Putamen (tissue), 1 donor: ENCODE measurements at places on chromosomes 11 and 22.

DNA sequence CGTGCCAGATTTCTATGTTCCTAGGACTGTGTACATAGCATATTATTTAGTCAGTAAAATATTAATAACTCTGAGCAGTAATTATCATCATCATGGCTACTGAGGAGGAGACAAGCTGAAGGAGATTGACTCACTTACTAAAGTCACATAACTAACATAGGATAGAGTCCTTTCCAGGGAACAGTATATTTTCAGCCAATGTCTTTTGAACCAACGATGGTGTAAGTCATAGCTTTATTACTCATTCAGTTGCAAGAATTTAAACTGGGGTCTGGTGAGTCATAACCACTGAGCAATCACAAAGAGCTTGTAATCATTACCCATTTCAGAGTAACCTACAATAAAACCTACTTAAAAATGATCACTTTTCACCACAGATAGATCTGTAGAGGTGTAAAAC lies 1564.8 kb upstream of the TENM4 start:
- DNase-seq = no peak

- no peak for DNase-seq
Measured at GRCh38 chr11:123977731-123978347, at the start of gene OR10S1. Gene OR10S1 (minus strand): TSS chr11:123977781. CDS start chr11:123977664, 117 bp downstream.

- DNase-seq = peak; percentile 16
Measured at GRCh38 chr11:102882389-102883024, 7.7 kb upstream of the MMP12 start.

DNA sequence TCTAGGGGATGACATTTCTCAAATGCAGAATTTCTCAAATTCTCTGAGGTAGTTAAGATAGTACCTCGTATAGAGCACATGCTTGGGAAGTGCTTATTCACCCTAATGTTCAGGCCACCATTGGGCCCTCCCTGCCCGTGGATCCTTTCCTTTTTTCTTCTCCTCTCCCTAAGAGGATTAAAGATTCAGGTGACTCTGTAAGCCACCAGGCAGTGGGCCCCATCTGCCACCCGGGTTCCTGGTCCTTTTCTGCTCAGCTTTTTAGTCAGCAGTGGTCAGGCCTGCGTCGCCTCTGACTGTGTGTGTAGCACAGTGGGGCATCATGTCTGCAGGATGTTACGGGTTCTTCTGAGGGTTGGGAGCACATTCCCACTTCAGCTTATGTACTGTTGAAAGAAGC lies 7.2 kb downstream of the CEP164 start:
- no peak for DNase-seq

GRCh38 chr11:117993988-117994745 lies 8.0 kb downstream of the IL10RA start:
- no peak for DNase-seq

DNA sequence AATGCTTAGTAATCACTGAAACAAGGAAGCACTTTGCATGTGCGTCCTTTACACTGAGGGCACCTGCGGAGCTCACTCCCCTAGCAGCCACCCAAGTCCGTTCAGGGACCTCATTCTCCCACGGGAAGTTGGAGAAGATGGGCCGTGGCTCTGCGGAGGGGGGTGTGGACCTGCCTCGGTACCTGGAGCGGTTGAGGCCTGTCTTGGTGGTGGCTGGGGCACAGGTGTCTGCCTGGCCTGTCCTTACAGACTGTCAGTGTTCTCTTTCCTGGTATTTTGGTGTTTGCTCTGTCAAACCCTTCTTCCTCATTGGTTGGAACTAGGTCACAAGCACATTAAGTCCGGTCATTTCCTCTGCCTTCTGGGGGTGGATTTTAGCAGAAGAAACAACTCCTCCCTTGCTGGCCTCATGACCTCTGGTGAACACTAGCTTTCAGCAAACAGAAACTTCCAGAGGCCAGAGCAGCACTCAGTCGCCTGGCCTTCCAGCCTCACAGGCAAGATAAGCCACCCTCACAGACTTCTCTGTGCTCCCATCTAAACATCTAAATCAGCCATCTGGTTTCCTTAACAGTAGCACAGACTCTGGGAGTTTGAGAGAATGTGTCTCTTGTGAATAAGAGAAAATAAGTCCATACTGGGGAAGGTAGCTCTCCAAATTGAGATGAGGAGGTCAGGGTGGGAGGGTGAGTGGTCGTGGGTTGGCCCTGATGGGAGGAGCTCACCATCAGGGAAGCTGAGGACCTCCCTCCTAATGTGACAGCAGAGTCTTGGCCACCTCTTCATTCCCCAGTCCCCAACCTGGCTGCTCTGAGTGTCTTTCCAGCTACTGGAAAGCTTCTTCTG lies 8.6 kb downstream of the SNAP29 start:
- peak; percentile 50 for DNase-seq

DNA sequence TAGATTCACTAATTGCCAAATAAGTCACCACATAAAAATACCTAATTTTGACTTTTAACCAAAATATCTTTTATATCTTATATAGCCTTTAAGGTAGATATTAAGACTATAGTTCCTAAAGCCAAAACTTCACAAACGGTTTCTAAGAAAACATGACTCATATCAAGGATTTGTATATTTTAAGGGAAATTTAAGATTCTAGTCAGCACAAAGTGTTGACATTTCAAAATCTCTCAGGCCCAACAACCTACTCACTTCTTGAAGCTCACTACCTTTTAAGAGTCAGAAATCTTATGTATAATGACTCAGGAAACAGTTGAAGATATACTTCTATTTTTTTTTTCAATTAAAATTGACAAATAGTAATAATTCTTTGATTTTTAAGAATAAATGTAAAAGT lies 221.9 kb downstream of the SBF2 start:
- DNase-seq = no peak

GRCh38 chr11:82398300-82398815 lies 335.3 kb downstream of the FAM181B start:
- peak; percentile 32 for DNase-seq

DNA sequence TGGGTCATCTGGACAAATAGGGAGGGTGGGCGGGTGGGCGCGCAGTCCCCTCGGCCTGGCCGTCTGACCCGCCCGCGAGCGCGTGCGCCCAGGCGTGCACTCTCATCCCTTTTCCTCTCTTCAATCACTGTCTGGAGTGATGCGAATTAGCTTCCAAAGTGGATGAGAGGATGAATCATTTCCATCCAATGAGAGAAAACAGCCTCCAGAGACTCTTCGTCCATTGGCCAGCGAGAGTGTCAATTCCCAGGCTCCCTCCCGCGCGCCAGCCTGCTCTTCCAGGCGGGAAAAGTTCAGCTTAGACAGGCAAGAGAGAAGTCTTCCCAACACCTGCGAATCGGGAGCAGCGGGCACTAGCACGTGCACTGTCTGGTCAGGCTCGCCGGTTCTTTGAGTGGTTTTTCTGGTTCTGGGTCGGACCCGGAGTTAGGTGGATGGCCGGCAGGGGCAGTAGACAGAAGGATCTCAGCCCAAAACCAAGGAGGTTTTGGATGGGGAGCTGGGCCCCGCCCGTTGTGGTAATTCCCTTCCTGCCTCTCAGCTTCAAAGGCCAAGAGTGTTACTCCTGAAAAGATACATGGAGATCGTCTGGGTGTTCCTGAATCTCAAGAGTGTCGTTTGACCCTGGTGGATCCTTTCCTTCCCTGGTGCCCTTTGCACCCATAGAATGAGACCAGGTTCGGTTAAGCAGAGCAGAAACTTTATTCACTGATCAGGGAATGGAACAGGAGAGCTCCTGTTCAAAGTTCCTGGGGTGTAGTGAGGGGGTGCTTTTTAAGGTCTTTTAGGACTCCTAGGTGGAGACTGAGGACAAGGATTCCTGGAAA lies 33.4 kb upstream of the GLYATL1 start:
- DNase-seq = peak; percentile 83

DNA sequence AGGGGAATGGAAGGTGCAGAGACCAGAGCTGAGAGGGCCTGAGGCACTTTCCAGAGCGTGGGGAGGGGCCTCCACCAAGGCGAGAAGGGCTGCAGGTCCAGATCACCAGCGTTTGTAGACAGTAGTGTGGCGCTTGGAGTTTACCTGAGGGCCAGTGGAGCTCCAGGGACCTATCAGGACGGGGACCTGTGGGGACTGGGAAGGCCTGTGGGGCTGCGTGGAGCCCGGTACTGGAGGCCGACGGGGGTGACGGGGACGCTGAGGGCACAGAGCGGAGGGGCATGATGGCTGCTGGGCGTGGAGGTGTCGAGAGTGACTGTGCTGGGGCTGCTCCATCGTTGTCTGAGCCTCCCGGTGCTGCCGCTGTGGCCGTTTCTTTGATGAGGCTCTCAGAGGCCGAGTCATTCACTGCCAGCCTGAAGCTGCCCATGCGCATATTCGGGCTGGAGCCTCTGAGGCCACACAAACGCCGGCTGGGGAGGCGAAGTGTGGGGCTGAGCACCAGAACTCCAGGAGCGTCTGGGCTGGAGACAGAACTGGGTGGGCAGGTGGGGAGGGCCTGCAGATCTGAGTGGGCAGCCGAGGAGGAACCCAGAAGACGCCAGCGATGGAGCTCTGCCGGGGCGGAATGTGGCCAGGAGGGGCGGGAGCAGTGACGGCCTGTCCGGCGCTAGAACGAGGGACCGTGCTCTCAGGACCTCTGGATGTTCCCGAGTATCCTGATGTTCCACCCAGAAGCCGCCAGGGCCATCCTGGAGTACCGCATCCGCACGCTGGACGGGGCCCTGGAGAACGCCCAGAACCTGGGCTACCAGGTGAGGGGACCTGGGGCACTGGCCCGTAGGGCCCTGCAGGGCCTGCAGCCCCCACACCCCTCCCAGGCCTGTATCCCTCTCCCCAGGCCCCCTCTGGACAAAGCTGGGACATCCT lies 2.6 kb downstream of the PGGHG start:
- DNase-seq = no peak
